ENCODE measurements at places on chromosomes 1 and 21. TPM values are rescaled to one million over a fixed set of nuclear protein-coding genes. Genes with fewer than 3 reads are reported as not detected.

The PTAFR gene
- 0.76 TPM for total RNA-seq

The CD2 gene
- total RNA-seq, result not detected

The FCRL5 gene
- not detected for total RNA-seq

The LCE2A gene
- not detected for total RNA-seq

The TMEM269 gene
- 0.25 TPM for total RNA-seq

The TMOD4 gene
- 151 TPM for total RNA-seq

The RPS6KA1 gene
- 1.5 TPM for total RNA-seq

The REG4 gene
- total RNA-seq, result not detected

The ITLN2 gene
- not detected for total RNA-seq

The SDC3 gene
- 3.0 TPM for total RNA-seq

The RBP7 gene
- 19.2 TPM for total RNA-seq

The SLC6A9 gene
- 0.29 TPM for total RNA-seq

The ELAVL4 gene
- not detected for total RNA-seq

The HPCA gene
- not detected for total RNA-seq

The TMEM52 gene
- total RNA-seq, result 43.3 TPM

The KCNE1 gene
- total RNA-seq, result 2.9 TPM

The PRR9 gene
- not detected for total RNA-seq

The YARS1 gene
- 52.7 TPM for total RNA-seq

The EPHA2 gene
- 3.3 TPM for total RNA-seq

The ASCL5 gene
- not detected for total RNA-seq

The ABCD3 gene
- total RNA-seq, result 38.0 TPM

The SELL gene
- total RNA-seq, result 0.72 TPM

The TSPAN1 gene
- 10.7 TPM for total RNA-seq

The KRTAP19-6 gene
- total RNA-seq, result not detected

The CFAP57 gene
- total RNA-seq, result 0.10 TPM

The AVPR1B gene
- total RNA-seq, result not detected

The BMP8A gene
- total RNA-seq, result not detected

The ZBTB37 gene
- total RNA-seq, result 13.3 TPM

The ADGRB2 gene
- 1.7 TPM for total RNA-seq

The GCSAML gene
- total RNA-seq, result 0.15 TPM

The PLA2G2F gene
- not detected for total RNA-seq

The HNRNPR gene
- total RNA-seq, result 48.5 TPM

The PLA2G2D gene
- total RNA-seq, result not detected

The ZBTB18 gene
- 48.2 TPM for total RNA-seq

The RGS4 gene
- not detected for total RNA-seq

The HIVEP3 gene
- 0.82 TPM for total RNA-seq

The CCSAP gene
- 0.87 TPM for total RNA-seq

The RBBP4 gene
- total RNA-seq, result 51.2 TPM

The CFAP107 gene
- total RNA-seq, result not detected

The TSTD1 gene
- total RNA-seq, result 8.6 TPM

The NBL1 gene
- total RNA-seq, result 7.9 TPM
